ENCODE measurements at places on chromosomes 5 and 9.
A peak's percentile ranks its signal among the peaks of the same experiment; 100 is the strongest.

DNA sequence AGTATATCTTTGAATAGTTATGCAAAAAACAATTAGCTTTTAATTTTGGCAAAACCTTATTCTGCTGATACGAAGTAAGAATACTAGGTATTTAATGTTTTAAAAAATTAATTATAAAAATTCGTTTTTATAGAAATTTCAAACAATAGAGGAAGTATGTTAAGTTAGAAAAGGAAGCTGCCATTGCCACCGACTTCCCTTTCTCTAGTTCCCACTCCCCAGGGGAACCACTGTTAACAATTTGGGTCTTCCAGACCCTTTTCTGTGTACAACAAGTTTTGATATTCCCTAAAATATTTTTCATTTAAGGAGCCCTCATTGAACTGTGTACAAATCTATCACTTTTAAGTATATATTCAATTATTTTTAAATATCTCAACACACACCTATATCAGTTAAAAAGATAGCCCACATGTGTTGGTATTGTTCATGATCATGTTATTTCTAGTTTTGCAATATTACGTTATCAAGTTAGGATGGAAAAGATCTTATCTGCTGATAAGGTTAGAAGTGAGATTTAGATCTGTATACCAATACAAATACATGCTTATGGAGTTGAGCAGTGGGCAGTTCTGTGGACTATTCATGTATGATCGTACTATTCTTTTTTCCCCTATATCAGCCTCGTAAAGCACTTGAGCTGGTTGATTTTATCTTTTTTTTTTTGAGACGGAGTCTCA is 25.9 kb downstream of the NDFIP1 start:
- no peak for DNase-seq

GRCh38 chr5:40799258-40799657 is 1.1 kb upstream of the PRKAA1 start:
- DNase-seq, result no peak

- DNase-seq, result no peak
Measured at GRCh38 chr9:117409321-117409720, 5.5 kb downstream of the ASTN2 start.

DNA sequence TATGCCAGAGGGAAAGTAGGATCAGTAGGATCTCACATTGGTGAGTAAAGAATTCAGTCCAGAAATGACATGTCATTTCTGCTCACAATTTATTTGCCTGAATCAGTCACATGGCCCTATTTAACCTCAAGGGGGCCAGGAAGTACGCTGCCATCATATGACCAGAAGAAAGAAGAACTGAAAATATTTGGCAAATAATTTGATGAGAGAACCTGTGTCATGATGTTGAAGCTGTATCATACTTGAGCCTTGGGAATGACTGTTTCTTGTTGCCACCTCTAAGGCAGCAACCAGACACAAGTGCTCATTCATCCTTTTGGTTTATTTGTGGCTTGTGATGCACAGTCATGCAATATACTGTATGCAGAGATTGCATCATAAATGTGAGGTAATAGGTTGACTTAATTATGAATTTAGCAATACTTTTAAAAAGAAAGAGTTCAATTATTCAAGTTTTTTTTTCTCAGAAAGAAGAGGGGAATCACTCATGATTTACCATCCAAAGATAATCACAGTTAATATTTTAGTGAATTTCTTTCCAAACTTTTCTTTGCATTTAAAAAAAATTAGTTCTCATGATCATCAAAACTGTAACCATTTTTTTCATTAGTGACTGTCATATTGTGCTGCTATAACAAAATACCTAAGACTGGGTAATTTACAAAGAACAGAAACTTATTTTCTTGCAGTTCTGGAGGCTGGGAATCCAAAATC is 8.2 kb upstream of the ZFYVE16 start:
- DNase-seq, result peak; percentile 80

- DNase-seq, result no peak
Measured at GRCh38 chr9:137851516-137852267, 25.9 kb upstream of the CACNA1B start.

GRCh38 chr5:448061-448765 is 5.2 kb downstream of the EXOC3 start:
- DNase-seq, result no peak

- no peak for DNase-seq
Measured at GRCh38 chr5:146699138-146699537, 179.4 kb downstream of the PPP2R2B start.

DNA sequence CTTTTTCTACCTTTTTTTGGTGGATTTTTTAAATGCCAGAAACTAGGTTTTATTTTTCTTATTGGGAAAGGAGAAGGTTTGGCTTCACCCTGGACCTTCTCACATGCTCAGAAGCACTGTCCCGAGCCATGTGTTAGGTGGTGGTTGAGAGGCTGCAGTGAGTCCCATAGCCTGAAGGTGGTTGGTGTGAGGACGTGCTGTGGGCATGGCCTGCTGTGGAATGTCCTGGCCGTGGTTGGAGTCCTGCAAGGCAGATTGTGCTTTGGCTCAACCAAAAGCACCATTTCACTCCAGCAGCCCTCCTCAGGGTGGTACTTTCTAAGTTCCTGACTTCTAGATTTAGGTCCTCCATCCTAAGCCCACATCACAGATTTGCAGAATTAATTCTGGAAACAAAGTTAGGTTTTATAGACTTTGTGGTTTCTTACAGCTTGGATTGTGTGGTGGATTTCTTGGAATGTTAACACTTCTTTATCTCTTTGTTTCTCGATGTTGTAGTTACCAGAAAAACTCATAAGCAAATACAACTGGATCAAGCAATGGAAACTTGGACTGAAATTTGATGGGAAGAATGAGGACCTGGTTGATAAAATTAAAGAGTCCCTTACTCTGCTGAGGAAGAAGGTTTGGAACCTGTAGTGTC is 22.6 kb downstream of the OTULIN start:
- DNase-seq, result peak; percentile 33
